ENCODE measurements at places on chromosomes 16 and 17.

DNA sequence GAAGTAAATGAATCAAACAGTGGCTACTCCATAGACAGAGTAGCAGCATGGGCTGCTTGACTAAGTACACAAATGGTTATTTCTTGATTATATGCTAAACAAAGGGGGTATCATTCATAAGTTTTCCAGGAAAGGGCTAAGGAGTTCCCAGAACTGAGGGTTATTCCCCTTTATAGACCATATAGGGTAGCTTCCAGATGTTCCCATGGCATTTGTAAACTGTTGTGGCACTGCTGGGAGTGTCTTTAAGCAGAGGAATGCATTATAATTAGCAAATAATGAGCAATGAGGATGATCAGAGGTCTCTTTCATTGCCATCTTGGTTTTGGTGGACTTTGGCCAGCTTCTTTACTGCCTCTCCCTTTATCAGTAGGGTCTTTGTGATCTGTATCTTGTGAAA, 105.1 kb downstream of the CDH11 start:
- no peak for DNase-seq

GRCh38 chr16:56108056-56108471, 83.2 kb upstream of the GNAO1 start:
- peak; percentile 47 for DNase-seq

DNA sequence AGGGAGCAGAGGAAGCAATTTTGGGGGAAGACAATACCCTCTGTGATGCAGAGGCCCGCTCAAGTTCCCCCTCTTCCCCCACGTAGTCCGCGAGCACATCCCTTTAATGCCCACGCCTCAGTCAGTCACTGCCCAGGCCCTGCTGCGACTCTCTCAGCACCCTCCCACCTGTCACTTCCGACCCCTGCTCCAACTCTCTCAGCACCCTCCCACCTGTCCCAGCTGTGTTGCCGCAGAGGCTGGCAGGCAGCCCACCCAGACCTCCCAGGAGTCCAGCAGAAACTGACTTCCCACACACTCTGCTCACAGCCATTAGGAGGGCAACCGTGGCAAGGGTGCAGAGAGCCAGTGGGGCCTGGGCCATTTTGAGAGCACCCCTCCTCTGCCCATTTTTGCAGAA, 92.7 kb downstream of the WSCD1 start:
- no peak for DNase-seq

GRCh38 chr16:58515871-58516767, 802 bp downstream of the SETD6 start:
- DNase-seq, result peak; percentile 1

DNA sequence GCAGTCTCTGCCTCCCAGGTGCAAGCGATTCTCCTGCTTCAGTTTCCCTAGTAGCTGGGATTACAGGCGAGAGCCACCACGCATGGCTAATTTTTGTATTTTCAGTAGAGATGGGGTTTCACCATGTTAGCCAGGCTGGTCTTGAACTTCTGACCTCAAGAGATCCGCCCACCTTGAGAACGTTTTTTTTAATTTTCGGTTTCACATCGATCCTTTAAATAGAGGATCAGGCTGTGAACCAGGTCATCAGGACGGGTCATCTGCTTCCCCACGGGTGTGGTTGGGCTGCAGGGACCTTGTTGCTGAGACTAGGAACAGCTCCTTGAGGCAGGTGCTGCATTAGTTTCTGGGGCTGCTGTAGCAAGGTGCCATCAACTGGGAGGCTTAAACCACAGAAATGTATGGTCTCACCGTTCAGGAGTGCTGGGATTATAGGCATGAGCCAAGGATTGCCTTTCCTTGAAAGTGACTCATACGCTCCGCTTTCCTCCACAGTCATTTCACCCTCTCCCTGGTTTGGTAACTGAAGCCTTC, 7.9 kb upstream of the NAGPA start:
- no peak for DNase-seq

DNA sequence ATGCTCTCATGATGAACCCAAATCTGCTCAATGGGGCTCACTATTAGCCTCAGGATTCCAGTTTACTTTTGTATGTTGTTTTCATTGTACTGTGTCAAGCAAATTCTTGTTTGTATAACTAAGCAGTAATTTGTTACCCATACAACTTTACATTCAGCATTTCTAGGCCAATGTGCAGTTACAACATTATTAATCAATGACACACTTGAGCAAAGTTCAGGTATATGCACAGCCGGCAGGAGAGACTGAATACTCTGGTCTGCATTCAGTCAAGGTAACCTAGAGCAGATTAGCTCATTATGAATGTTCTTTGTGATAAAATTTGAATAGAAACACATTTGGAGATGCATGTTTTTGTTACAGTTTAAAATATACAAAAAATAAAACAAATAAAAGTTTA, 2.2 kb upstream of the MYO1D start:
- DNase-seq, result no peak

DNA sequence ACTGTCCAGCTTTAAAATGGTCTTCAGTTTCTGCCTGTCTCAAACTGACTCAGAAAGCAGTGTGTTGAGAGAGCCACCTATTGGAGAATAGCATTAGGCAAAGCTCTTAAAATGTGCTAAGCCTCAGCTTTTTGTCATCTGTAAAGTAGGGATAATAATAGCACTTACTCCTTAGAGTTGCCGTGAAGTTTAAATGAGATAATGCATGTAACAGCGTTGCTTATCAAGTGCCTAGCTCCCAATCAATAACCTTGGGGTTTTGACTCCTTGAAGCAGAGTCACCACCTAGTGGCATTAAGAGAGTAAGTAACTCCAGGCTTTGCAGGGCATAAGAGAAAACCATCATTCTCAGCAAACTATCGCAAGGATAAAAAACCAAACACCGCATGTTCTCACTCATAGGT, 163.3 kb downstream of the HS3ST2 start:
- no peak for DNase-seq

DNA sequence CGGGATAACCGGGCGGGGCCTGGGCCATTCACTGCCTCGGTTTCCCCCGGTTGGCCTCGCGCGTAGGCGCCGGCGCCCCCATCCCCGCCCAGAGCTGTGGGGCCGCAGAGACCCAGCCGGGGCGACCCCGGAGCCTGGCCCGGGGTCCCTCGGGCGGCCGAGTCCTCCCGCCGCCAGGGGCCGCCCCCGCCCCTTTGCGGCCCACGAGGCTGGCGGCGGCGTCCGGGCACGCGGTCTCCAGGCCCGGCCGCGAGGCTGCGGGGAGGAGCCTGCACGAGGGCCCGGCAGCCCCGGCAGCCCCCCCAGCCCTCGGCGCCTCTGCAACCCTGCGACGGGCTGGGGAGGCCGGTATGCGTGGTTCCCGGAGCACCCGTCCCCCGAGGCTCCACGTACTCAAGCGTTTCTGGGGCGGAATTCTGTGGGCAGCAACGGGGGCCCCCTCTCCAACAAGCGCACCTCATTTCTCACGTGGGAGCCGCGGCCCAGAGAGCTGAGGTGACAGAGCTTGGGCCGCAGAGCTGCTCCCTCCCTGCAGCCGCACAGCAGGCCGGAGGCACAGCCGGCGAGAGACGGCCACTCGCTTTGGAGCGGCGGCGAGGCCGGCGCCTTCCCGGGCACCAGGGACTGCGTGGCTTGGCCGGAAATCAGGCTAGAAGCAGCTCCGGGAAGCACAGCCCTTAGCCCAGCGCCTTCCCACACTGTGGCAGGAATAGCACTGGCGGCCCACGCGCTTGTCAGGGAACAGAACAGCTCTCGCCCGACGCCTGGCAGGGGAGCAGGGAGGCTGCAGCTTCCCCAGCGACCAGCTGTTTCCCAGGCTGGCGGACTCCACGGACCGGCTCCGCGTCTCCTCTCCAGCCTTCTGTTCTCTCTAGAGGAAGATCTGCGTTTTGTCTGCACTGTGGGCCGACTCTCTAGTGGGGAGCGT, 867 bp upstream of the LIMD2 start:
- peak; percentile 79 for DNase-seq

- no peak for DNase-seq
These were observed 95.1 kb downstream of the LYRM1 start for GRCh38 chr16:20995711-20996110.

DNA sequence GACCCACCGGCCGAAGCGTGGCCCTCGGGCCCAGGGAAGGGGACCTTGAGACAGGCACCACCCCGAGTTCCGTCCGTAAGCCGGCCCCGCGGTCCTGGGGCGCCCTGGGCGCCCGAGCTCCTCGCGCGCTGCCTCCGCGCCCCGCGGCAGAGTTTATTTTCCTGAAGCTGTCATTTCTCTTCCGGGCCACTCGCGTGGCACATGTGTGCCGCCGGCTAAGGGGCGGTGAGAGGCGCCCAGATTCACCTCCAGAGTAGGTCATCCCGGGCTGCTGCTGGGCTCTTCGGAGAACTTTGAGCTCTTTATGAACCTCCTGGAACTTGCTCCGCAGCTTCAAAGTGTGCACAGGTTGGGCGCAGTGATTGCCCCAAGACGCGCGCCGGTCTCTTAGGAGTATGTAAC, 489 bp downstream of the ZC3H18 start:
- DNase-seq, result peak; percentile 39

DNA sequence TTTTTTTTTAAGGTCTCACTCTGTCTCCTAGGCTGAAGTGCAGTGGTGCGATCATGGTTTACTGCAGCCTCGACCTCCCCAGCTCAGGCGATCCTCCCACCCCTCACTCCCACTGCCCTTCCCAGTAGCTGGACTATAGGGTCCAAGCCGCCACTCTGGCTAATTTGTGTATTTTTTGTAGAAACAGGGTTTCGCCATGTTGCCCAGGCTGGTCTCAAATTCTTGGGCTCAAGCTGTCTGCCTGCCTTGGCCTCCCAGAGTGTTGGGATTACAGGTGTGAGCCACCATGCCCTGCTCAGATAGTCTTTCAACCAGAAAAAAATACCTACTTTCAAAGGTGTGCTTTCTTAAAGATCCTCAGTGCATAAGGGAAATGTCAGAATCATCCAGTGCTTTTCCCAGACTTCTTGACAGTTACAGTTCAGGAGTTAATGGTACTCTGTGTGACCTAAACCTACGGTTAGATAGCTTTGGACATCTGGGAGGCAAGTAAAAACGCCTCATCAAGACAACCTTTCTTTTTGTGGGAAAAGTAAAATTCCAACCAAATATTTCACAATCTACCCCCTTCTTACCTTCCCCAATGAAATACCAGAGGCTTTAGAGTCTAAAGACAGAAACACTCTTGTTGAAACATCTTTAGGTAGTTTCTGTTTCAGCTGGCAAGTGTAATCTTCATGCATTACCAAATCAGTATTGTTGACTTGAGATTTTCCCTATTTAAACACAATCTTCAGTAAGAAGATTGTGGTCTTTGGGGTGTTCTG, 6.8 kb downstream of the RSPRY1 start:
- no peak for DNase-seq

- peak; percentile 72 for DNase-seq
These were observed 3.2 kb upstream of the METRN start for GRCh38 chr16:711548-712320.

GRCh38 chr17:3718201-3718600, 5.5 kb upstream of the HASPIN start:
- no peak for DNase-seq

DNA sequence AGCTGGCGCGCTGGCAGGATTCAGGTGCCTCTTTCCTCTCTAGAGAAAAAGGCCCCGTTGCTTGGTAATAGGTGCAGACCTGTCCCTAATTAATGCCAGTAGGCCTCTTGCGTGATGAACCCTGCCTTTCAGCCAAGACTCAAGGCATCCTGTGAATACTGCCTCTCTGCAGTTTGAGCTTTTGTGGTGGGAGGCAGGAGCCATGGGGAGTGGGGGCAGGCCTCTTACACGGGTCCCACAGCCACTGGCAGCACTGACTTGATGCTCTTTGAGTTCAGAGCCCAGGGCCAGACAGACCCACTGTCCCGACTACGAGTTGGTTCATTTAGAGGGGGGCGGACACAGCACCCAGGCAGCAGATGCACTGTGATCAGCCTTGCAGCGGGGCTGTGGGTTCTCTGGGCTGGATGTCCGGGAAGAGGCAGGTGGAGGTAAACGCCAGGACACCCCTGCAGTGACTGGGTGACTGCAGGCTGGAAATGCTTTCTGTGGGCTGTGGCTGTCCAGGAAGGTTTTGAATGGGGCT, 237.0 kb downstream of the SEC14L1 start:
- no peak for DNase-seq

GRCh38 chr16:17845031-17845430, 374.3 kb upstream of the XYLT1 start:
- DNase-seq, result no peak

DNA sequence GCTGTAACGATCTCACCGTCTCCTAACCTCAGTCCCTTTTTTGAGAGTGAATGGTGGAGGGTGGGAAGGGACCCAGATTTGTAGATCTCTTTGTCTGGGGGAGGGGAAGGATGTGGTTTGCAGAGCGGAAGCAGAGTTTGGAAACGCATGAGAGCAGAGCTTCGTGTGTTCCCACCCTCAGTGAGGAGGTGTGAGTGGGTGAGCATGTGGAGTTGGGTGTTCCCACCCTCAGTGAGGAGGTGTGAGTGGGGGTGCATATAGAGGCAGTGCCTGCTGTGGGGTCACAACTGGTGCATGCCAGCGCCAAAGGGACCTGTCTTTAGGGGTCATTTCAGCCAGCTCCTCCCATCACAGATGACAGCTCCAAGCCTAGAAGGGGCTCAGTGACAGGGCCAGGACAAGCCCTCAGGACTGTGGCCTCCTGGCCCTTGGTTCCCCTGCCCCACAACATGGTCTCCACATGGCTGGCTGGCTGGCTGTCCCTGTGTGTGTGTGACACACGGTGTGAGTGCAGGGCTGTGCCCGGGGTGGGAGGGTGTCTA, 1.8 kb upstream of the CISD3 start:
- no peak for DNase-seq

DNA sequence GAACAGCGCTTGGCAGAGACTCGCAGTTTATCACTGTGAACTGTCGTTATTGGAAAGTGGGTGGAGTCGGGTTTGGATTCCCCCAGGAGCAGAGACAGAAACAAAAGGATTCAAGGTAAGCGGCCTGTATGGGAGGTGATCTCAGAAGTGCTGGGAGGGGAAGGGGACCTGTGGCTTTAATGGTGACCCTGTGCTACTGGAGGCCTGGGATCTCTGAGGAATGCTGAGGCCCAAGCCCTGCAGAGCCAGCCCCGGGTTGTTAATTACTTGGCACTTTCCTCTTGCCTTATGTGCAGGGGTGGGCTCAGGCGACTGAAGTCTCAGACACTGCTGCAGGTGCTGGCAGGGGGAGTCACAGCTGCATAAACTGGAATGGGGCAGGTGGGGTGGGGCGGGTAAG, 27.4 kb downstream of the IRF8 start:
- no peak for DNase-seq

DNA sequence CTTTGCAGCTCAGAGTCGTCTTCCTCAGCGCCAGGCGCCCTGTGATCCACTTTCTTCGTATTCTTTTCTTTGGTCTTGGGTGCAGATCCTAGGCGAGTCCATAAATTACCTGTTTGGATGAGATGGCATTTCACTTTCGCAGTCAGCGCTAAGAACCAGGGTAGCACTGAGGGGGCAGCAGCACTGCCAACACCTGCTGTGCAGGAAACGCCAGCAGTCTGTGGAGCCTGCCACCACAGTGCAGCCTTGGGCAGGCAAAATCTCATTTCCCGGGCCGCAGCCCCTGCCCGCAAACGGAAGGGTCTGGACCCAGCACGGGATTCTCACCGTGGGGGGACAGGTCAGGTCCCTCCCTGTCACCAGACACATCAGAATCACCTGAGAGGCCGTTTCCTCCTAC, 12.2 kb upstream of the ITGAE start:
- no peak for DNase-seq

DNA sequence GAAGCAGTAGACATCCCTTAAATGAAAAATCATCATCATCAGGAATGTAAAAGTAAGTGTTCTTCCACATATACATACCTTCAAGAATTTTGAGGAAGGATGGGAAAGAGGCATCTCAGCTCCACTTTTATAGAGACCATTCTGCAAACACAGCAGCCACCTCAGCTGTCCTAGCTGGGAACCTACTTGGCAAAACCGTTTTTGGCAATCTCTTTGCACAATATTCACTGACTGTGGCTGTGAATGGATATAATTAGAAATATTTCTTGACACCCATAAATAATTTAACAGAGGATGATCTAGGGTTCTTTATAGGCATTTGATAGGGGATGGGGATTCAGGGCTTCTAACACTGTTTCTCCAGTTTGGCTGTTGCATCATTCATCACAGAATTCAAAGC, at the start of gene MYH4:
Gene MYH4 (minus strand): TSS at position 101 of the 400 bp plus-strand sequence. CDS start 2,814 bp downstream, outside the sequence.
- no peak for DNase-seq

Measured in NCI-H1417 (cell line).